ENCODE measurements at places on chromosomes 11 and 22. TPM values are rescaled to one million over a fixed set of nuclear protein-coding genes. Genes with fewer than 3 reads are reported as not detected.
A peak's percentile ranks its signal among the peaks of the same experiment; 100 is the strongest.

- no peak for DNase-seq
Observed at GRCh38 chr11:113984781-113985180, 9.9 kb downstream of the HTR3A start.

GRCh38 chr11:2537896-2538724, 93.3 kb downstream of the KCNQ1 start:
- DNase-seq, result no peak

GRCh38 chr11:94405062-94405833, 4.0 kb upstream of the GPR83 start:
- DNase-seq, result no peak

DNA sequence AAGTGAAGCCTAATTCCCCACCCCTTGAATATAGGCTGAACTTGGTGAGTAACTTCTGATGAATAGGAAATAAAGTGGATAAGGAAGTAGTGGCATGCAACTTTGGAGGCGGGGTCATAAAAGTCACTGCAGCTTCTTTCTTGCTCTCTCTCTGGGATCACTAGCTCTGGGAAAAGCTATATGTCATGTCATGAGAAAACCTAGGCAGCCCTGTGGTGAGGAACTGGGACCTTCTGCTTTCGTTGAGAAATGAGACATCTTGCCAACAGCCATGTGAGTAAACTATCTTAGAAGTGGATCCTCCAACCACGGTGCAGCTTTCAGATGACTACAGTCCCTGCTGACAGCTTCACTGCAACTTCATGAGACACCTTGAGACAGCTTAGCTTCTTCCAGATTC, 15.7 kb downstream of the ZNF214 start:
- no peak for DNase-seq

DNA sequence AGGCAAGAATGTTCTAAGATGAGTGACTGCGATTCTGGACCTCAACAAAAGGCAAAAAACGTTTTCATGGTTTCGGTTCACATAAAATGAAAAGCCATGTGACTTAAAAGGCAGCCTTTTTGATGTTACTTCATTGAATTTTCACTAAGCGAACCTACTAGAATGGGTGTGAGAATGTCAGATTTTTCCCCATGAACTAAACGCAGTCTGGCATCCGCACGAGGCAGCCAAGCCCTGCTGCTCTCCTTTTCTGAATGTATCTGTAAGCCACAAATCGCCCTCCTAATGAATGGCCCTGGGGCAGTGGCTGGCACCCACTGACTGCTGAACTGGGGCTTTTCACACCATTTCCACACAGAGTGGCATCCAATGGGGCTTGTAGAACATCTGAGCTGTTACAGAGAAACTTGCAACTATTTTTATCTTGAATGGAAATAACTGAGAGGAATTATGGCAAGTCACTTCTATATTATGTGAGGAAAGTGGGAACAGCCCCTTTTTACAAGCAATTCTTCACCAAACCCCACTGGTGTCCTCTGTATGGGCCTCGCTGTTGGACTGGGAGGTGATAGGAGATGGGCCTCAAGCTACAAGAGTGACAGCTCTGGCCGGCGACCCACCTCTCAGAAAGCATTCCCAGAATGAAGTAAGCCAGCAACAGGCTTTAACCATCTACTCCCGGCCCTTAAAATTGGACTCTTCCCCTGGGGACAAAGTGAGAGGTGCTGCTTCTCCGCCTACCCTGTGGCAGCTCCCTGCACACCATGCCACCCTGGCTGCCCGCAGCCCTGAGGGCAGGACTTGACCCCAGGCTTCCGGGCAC, 29.4 kb downstream of the PPP2R1B start:
- no peak for DNase-seq

DNA sequence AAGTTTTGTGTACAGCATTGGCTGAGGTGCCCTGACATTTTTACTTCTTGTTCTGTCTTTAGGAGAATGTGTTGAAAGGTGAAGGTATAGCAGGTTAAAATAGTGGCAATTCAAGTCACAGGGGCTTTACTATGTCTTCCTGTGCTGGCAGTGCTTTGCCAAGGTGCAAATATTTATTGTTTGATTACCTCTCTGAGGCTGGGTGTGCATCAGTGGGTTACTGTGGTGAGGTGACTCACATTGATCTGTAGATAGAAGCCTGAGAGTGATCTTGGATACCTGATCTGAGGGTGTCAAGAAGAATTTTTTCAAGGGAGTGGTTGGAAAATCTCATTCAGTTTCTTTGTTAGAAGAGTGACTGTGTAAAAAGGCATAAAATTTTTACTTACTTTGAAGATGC, 90.0 kb downstream of the ARHGAP42 start:
- no peak for DNase-seq

- no peak for DNase-seq
Observed at GRCh38 chr11:116733043-116733755, 39.6 kb downstream of the BUD13 start.

- no peak for DNase-seq
Observed at GRCh38 chr11:58647141-58647699, 24.8 kb downstream of the CNTF start.

GRCh38 chr11:119747868-119748660, 19.1 kb upstream of the NECTIN1 start:
- no peak for DNase-seq

- DNase-seq, result no peak
Observed at GRCh38 chr11:10497371-10498021, 42.4 kb downstream of the AMPD3 start.

DNA sequence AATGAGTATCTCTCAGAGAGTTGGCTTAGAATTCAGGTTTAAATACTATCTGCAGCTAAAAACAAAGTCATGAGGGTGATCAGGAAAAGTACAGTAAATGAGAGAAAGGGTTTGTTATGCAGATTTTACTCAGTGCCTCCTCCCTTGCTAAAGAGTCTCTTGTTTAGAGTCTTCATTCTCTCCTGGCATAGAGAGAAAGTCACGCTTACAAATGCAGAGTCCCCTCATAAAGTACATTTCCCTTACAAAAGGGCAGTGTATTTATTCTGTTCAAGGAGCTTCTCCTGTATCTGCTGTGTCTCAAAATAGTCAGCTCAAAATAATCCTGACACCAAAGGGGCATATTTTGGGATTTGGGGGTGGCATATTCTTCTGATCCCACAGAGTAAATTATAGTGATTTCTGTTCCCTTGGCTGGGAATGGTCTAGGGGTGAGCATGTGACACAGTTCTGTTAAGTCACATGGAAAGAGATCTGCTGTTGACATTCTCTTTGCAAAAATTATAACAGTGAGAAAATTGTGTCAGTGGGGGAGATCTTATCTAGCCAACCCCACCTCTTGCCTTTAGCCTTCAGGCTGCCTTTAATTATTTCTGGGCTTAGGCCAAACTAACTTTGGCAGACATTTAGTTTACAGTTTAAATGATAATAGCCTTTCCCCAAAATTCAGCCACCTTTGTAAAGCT, 102.9 kb downstream of the MTNR1B start:
- DNase-seq, result no peak

DNA sequence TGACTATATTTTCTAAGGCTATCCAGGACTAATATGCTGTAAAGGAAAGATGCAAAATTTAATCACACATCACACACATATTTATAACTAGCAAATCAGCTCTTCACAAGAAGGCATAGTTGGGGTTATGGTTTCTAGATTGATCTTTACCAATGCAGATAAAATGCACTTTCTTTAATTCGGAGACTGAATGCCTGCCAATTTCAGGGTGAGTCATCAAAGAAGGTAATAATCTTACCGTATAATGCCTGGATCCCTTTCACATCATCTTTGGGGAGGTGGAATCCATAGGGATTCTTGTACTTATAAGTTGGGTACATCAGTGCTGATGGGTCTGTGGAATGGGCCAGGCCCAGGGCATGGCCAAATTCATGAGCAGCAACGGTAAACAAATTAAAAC, 16.4 kb downstream of the MMP20 start:
- DNase-seq, result no peak

- DNase-seq, result peak; percentile 35
Observed at GRCh38 chr11:1964955-1965354, 17.8 kb downstream of the MRPL23 start.

DNA sequence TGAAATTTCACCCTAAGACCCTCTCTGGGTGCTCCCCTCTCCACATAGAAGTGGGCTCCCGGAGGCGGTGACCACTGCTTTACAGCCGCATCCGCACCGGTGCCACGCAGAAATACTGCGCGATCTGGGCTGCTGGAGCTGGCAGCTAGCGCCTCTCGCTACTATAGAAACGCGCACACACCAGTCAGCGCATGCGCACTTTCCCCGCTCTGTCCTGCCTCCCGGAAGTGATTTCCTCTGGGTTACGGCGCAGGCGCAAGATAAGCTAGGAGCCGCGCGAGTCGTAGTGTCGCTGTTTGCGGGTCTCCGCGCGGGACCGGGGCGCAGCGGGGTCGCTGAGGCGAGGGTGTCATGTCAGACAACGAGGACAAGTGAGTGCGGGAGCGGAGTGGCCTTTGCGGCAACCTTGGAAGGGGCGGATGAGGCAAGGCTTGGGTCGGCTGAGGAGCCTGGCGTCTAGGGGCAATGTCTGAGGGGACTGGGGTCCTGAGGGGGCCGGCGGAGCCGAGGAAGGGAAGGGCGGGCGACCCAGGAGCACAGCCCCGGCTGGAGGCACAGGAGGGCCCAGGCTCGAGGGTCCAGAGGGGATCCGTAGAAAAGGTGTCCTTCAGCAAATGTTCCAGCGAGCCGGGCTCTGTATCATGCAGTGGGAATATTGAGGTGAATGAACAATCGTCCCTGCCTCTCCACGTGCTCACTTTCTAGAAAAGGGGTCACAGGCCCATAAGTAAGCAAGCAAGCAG, at the start of the genes C22orf23 and POLR2F:
C22orf23 (minus strand) TSS at position 165 of the 743 bp plus-strand sequence. CDS start 452 bp downstream, outside the sequence.
POLR2F (plus strand) TSS at position 263 of the 743 bp plus-strand sequence; CDS start at position 352, 89 bp downstream.
- DNase-seq, result peak; percentile 98

DNA sequence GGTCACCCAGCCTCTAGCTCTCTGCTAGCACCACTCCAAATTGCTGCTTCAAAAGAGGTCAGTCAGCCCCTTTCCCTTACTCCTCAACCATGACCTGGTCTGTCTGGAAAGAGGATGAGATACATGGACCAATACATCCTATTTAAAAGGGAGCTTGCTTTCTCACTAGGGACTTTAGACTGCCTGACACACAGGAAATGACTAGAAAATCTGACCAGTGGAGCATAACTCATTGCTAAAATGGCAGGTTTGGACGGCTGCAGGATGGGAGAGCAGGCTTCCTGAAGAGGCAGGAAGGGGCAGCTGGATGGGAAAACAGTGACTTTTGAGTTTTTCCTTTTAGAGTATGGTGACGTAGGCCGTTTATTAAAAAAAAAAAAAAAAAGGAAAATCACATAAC, 25.3 kb downstream of the STIM1 start:
- no peak for DNase-seq

DNA sequence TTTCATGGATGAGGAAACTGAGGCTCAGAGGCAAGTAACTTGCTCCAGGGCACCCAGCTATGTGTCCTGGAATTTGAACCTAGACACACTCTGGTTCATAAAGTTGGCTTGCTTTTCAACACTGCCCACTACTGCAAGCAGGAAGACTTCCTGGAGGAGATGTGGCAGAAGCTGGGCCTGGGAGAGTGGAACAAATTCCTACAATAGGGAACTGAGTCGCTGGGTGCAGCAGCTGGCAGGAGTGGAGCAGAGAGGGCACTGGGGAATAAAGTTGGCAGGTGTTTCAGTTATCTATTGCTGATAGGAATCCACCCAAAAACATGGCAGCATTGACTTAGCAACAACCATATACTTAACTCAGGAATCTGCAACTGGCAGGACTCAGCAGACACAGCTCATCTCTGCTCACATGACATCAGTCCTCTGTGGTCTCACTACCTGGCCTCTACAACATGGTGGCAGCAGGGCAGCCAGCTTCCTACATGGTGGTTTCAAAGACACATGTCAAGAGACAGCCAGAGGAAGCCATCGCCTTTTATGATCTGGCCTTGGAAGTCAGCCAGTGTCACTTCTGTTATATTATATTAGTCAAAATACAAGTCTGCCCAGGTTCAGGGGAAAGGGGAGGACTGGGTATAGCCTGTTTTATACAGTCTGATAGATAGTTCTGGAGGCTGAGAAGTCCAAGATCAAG, 10.6 kb upstream of the CARD10 start:
- DNase-seq, result no peak

GRCh38 chr11:127639916-127640315, 639.3 kb upstream of the KIRREL3 start:
- DNase-seq, result no peak

GRCh38 chr11:129035244-129035643, 92.6 kb upstream of the TP53AIP1 start:
- no peak for DNase-seq

- peak; percentile 64 for DNase-seq
Observed at GRCh38 chr11:17972987-17973386, 39.9 kb downstream of the SERGEF start.

DNA sequence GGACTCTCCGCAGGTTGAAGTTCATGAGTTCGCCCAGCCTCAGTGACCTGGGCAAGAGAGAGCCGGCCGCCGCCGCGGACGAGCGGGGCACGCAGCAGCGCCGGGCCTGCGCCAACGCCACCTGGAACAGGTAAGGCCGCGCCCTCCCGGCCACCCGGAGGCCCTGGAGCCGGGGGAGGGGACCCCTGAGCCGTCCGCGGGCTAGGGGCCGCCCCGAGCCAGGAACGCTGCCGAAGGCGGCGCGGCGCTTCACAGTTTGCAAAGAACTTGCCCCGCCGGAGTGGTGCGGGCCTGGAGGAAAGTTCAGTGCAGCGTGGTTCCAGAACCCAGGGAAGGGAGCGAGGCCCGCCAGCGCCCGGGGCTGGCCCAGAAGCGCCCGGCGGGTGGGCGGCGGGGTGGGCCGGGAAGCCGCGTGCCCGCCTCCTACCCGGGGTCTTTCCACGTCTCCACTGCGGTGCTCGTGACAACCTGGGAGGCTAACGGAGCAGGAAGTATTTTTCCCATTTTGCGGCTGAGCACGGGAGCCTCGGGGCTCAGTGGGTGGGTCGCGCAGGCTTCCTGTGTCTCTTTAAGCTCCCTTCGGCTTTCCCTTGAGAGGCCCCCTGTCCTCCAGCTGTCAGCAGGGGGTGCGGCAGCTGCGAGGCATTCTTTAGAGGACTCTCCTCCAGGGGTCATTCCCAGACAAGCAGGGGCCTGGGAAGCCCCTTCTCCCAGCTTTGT, 635 bp downstream of the PRR5 start:
- peak; percentile 66 for DNase-seq

DNA sequence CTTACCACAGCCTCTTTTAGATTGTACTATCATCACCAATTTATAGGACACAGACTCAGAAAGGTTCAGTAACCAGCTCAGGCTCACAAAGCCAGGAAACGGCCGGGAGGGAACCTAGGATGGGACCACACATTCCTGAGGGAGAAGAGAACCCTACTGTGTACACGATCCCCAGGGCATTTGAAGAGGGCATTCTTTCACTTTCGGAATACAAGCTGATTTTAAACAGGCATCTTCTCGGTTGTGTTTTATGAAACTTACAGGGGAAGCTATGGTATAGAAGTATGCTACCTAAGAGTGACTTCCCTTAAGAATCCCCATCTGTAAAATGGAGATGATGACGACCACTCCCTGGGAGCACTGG, 19.0 kb downstream of the SMCO4 start:
- no peak for DNase-seq

The FAM181B gene
- 3.7 TPM for total RNA-seq

The SCARF2 gene
- 30.6 TPM for total RNA-seq

The DDTL gene
- total RNA-seq, result 4.0 TPM

The CHCHD10 gene
- total RNA-seq, result 32.5 TPM

The CHRM1 gene
- total RNA-seq, result not detected

The TMPRSS4 gene
- total RNA-seq, result not detected

The OR52B2 gene
- total RNA-seq, result not detected

The ARHGAP42 gene
- total RNA-seq, result 120 TPM

The POU2AF1 gene
- total RNA-seq, result 1.2 TPM

The PGM2L1 gene
- total RNA-seq, result 4.6 TPM

The E2F8 gene
- total RNA-seq, result 0.13 TPM

The FREY1 gene
- total RNA-seq, result not detected

The OLFML1 gene
- 27.2 TPM for total RNA-seq

The GAS2 gene
- 22.1 TPM for total RNA-seq

The ARHGAP8 gene
- 17.3 TPM for total RNA-seq
